ENCODE measurements at places on chromosomes 13 and 19. TPM values are rescaled to one million over a fixed set of nuclear protein-coding genes. Genes with fewer than 3 reads are reported as not detected.

The LPAR2 gene
- 4.2 TPM for total RNA-seq

DNA sequence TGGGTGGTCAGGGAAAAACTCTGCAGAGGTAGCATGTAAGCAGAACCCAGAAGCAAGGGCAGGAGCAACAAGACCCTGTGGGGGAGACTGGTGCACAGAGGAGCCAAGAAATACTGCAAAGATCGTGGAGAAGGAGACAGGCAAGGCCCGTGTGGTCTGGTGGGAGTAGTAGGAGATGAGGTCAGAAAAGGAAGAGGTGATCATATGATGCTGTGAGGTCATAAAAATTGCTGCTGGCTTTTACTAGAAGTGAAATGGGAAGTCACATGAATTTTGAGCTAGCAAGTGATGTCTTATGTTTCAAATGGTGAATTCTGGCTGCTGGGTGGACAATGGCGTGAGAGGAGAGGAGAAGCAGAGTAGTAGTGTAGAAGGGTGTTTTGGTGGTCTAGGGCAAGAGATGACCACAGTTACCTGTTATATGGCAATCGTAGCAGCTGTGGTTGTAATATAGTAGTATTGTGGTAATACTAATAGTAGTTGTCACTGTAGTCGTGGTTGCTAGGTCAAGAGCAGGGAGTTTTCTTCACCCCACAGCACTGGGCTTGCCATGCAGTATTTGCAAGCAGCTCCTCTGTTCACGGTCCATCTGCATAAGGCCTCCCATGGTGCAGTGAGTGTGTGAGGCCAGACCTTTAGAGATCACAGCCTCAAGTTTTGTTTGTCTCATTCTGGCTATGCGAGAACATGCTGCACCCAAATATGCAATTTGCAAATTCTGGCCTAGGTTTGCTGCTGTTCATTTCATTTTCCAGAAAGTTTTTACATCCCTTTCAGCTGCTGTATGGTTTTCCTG is 205.0 kb downstream of the TSHZ3 start:
- H3K27ac ChIP-seq, result no peak overlapping the region
- H3K4me3 ChIP-seq, result no peak overlapping the region
- H3K4me1 ChIP-seq, result no peaks in the 10 kb centered on the region
- DNase-seq, result no peak

GRCh38 chr13:113863524-113864272 is at the start of gene GAS6:
Gene GAS6, minus strand, starts transcription at chr13:113864076. Its CDS starts 156 bp downstream, at chr13:113863920.
- H3K36me3 ChIP-seq, result peaks cover 3% of the 10 kb centered on the region
- no peaks in the 10 kb centered on the region for H3K27me3 ChIP-seq
- H3K4me3 ChIP-seq, result peak within 1 kb of the TSS; percentile 85
- DNase-seq, result no peak
- peaks cover 36% of the 10 kb centered on the region for H3K4me1 ChIP-seq
- H3K27ac ChIP-seq, result peak within 1 kb of the TSS; percentile 93

The HSH2D gene
- total RNA-seq, result not detected

DNA sequence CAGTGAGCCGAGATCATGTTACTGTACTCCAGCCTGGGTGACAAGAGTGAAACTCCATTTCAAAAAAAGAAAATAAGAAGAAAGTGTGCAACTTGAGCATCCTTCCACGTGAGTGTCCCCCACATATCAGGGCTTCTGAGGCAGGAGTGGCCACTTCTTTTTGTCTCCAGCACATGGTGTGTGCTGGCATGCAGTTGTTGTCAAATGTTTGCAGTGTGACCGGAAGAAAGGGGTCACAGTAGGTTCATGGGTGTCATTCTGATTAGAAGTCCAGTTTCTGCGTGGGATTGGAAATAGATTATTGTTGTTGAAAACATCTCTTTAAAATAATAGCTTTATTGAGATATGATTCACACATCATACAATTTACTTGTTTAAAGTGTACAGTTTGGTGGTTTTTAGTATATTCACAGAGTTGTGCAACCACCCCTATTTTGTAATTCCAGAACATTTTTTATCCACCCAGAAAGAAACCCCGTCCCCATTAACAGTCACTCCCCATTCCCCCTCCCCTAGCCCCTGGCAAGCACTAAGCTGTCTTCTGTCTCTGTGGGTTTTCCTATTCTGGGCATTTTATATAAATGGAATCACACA is 2.2 kb downstream of the CRTC1 start:
- no peaks in the 10 kb centered on the region for H3K27me3 ChIP-seq
- H3K4me3 ChIP-seq, result no peak overlapping the region
- no peak for DNase-seq
- H3K36me3 ChIP-seq, result no peaks in the 10 kb centered on the region
- no peak overlapping the region for H3K27ac ChIP-seq

GRCh38 chr13:112772929-112773328 is 83.1 kb downstream of the ATP11A start:
- no peaks in the 10 kb centered on the region for H3K27me3 ChIP-seq
- DNase-seq, result no peak
- H3K4me1 ChIP-seq, result no peaks in the 10 kb centered on the region

DNA sequence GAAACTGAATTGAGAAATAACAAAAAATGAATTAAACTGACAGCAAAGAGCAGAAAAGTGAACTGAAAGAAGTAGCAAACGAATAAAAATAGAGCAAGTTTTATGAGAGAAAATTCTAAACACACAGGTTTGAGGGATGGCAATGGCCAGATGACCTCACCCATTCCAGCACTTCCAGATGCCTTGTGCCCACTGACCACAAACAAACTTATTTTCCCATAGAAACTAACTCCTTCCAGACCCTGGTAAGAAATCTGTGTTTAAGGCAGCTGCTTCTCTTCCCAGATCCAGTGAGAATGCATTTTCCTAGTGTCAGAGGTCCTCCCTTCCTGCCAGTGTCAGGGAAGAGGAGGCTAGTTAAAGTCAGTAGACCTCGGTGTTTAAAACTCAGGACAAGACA is 51.7 kb downstream of the RXFP2 start:
- no peak overlapping the region for H3K4me3 ChIP-seq
- H3K27me3 ChIP-seq, result no peaks in the 10 kb centered on the region
- no peak for DNase-seq
- H3K36me3 ChIP-seq, result no peaks in the 10 kb centered on the region
- no peak overlapping the region for H3K27ac ChIP-seq

DNA sequence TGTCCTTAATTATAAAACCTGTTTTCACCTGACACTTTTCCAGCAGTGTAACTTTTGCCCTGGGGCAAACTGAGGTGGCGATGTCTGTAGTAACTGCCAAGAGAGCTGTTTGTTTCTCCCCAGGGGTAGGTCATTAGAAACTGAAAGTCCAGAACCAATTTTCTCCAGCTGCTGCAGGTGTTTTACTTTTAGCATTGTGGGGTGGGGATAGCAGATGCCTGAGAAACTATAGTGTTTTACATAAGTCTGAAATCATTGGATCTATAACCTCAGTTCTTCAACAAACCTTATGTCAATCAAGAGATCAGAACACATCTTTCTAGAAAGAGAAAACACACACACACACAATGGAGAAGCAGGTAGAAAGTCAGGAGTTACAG is 92.7 kb downstream of the LHFPL6 start:
- H3K4me1 ChIP-seq, result peaks cover 25% of the 10 kb centered on the region
- H3K27me3 ChIP-seq, result no peaks in the 10 kb centered on the region
- DNase-seq, result no peak

DNA sequence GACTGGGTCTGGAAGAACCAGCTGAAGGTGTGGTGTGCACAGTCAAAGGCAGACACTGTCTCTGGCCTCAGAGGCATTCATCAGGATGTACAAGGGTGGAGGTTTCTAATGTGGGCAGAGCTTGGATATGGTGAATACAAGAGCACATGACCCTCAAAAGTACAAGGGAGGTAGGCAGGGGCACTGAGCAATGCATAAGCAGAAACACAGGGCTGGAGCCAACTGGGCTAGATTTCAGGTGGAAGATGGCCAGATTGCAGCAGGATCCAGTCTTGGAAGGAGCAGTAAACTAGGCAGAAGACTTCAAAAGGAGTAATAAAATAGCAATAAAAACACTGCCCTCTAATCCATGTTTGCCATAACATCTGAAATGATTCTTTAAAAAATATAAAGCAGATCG is 417.1 kb downstream of the OLFM4 start:
- no peak for DNase-seq
- H3K27ac ChIP-seq, result no peak overlapping the region
- H3K36me3 ChIP-seq, result no peaks in the 10 kb centered on the region
- no peak overlapping the region for H3K4me3 ChIP-seq
- no peaks in the 10 kb centered on the region for H3K27me3 ChIP-seq

The XRCC1 gene
- total RNA-seq, result 30.2 TPM

GRCh38 chr19:39410831-39411080 is 1.7 kb upstream of the PLEKHG2 start:
- peak overlapping the region; percentile 94 for H3K4me3 ChIP-seq
- DNase-seq, result no peak
- no peaks in the 10 kb centered on the region for H3K27me3 ChIP-seq
- H3K4me1 ChIP-seq, result peaks cover 40% of the 10 kb centered on the region

DNA sequence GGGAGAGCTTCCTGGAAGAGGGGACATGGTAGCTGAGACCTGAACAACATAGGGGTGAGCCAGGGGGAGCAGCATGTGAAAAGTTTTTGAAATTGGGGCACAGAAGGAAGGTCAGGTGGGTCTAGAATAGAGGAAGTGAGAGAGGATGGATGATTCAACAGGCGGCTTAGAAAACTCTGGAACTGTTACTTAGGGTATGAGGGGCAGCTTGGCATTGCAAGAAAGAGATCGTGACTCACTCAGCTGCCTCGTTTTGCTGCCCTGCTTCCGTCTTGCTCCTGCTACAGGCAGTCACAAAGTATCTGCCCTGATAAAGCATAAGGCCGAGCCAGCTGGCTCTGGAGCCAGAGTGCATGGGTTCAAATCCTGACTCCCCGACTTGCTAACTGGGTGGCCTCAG is 1.3 kb upstream of the CEACAM20 start:
- H3K27me3 ChIP-seq, result no peaks in the 10 kb centered on the region
- DNase-seq, result no peak
- H3K4me3 ChIP-seq, result no peak overlapping the region

The FLT3LG gene
- 5.6 TPM for total RNA-seq

The CEACAM20 gene
- total RNA-seq, result not detected

- no peak for DNase-seq
- H3K27ac ChIP-seq, result no peak overlapping the region
- no peaks in the 10 kb centered on the region for H3K27me3 ChIP-seq
- H3K4me3 ChIP-seq, result no peak overlapping the region
- H3K4me1 ChIP-seq, result no peaks in the 10 kb centered on the region
Measured at GRCh38 chr13:35675651-35676050, 199.2 kb upstream of the MAB21L1 start.

GRCh38 chr13:91247768-91248167 is 99.7 kb upstream of the MIR17HG start:
- H3K4me3 ChIP-seq, result no peak overlapping the region
- no peaks in the 10 kb centered on the region for H3K27me3 ChIP-seq
- no peaks in the 10 kb centered on the region for H3K36me3 ChIP-seq
- no peak for DNase-seq
- H3K27ac ChIP-seq, result no peak overlapping the region

- H3K4me1 ChIP-seq, result no peaks in the 10 kb centered on the region
- no peak overlapping the region for H3K27ac ChIP-seq
- DNase-seq, result no peak
- peaks cover 9% of the 10 kb centered on the region for H3K36me3 ChIP-seq
- H3K4me3 ChIP-seq, result no peak overlapping the region
Measured at GRCh38 chr13:114049026-114049425, 75.2 kb upstream of the C13orf46 start.

The TNFRSF19 gene
- 1.4 TPM for total RNA-seq

The UHRF1 gene
- 1.6 TPM for total RNA-seq

DNA sequence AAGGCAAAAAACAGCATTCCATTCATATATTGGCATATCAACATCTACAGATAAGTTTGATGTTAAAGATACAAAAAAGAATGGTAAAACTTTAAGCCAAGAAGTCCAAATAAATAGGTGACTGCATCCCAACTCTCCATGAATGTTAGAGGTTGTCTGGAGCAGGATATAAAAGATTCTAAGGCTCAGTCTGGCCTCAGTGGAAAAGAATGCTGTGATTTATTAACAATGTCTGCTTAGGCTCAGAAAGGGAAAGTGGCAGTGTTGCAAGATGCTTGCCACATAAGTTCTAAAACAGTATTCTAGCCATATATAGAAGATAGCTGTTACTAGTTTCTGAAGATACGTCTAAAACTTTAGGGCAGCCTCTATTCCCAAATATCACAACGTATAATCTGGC is 179.8 kb upstream of the NBEA start:
- H3K36me3 ChIP-seq, result no peaks in the 10 kb centered on the region
- no peaks in the 10 kb centered on the region for H3K4me1 ChIP-seq
- H3K27ac ChIP-seq, result no peak overlapping the region
- no peaks in the 10 kb centered on the region for H3K27me3 ChIP-seq
- H3K4me3 ChIP-seq, result no peak overlapping the region

GRCh38 chr13:108360139-108360538 is 90.6 kb downstream of the TNFSF13B start:
- DNase-seq, result no peak
- no peaks in the 10 kb centered on the region for H3K4me1 ChIP-seq
- no peak overlapping the region for H3K27ac ChIP-seq
- H3K27me3 ChIP-seq, result no peaks in the 10 kb centered on the region
- no peak overlapping the region for H3K4me3 ChIP-seq

GRCh38 chr13:112561478-112561877 is 26.5 kb downstream of the TUBGCP3 start:
- no peaks in the 10 kb centered on the region for H3K4me1 ChIP-seq
- peaks cover 20% of the 10 kb centered on the region for H3K36me3 ChIP-seq
- H3K4me3 ChIP-seq, result no peak overlapping the region
- no peak for DNase-seq
- no peak overlapping the region for H3K27ac ChIP-seq

- H3K36me3 ChIP-seq, result no peaks in the 10 kb centered on the region
- no peaks in the 10 kb centered on the region for H3K4me1 ChIP-seq
- no peak overlapping the region for H3K4me3 ChIP-seq
- DNase-seq, result no peak
- H3K27me3 ChIP-seq, result no peaks in the 10 kb centered on the region
Measured at GRCh38 chr13:34914416-34914815, 27.7 kb upstream of the NBEA start.

GRCh38 chr19:49823472-49823871 is 5.4 kb downstream of the MED25 start:
- peaks cover 12% of the 10 kb centered on the region for H3K4me1 ChIP-seq
- no peaks in the 10 kb centered on the region for H3K27me3 ChIP-seq
- no peak overlapping the region for H3K27ac ChIP-seq

The MADCAM1 gene
- 0.92 TPM for total RNA-seq

The LACC1 gene
- total RNA-seq, result 6.1 TPM

- H3K36me3 ChIP-seq, result no peaks in the 10 kb centered on the region
- peaks cover 18% of the 10 kb centered on the region for H3K4me1 ChIP-seq
- peak overlapping the region; percentile 81 for H3K4me3 ChIP-seq
Measured at GRCh38 chr19:42176990-42177685, 40.3 kb downstream of the DEDD2 start.

- no peak for DNase-seq
- H3K36me3 ChIP-seq, result no peaks in the 10 kb centered on the region
- no peak overlapping the region for H3K4me3 ChIP-seq
- H3K27ac ChIP-seq, result no peak overlapping the region
Measured at GRCh38 chr13:77359171-77359570, 32.3 kb upstream of the MYCBP2 start.

- no peak overlapping the region for H3K4me3 ChIP-seq
- no peaks in the 10 kb centered on the region for H3K4me1 ChIP-seq
- no peaks in the 10 kb centered on the region for H3K27me3 ChIP-seq
- DNase-seq, result no peak
- no peaks in the 10 kb centered on the region for H3K36me3 ChIP-seq
- no peak overlapping the region for H3K27ac ChIP-seq
Measured at GRCh38 chr19:47652285-47652684, 43.4 kb downstream of the BICRA start.

GRCh38 chr13:113917594-113918371 is 53.9 kb upstream of the GAS6 start:
- H3K4me3 ChIP-seq, result no peak overlapping the region
- H3K27me3 ChIP-seq, result no peaks in the 10 kb centered on the region
- no peak for DNase-seq
- peaks cover 8% of the 10 kb centered on the region for H3K4me1 ChIP-seq
- H3K27ac ChIP-seq, result no peak overlapping the region

Data from thoracic aorta (tissue), 2 donors.